Left forelimb (tissue), 1 donor: ENCODE measurements at places on chromosomes 13 and 19.

GRCh38 chr13:98293570-98294142 is 116.6 kb upstream of the RNF113B start:
- DNase-seq = no peak

GRCh38 chr19:54256250-54257115 is 590 bp downstream of the LILRB5 start:
- DNase-seq = peak; percentile 52

DNA sequence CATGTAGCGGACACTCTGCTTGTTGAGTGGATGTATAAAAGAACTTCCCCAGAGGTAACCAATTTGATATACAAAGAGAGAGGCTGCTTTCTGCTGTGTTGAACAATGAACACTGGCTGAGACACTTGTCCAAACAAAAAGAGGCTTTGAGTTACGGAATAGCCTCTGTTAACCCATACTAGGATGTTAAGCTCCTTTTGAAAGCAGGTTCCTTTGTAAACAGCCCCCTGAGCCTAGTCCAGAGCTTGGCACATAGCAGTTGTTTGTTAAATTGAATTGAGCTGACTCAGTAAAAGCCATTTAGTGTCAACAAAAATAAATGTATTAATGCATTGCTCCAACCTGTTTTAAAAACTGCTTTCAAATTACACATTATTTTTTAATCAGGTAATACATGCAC is 200.1 kb downstream of the MZT1 start:
- DNase-seq = no peak

- DNase-seq = no peak
These were observed 1227.1 kb downstream of the SLITRK1 start for GRCh38 chr13:82654861-82655855.

DNA sequence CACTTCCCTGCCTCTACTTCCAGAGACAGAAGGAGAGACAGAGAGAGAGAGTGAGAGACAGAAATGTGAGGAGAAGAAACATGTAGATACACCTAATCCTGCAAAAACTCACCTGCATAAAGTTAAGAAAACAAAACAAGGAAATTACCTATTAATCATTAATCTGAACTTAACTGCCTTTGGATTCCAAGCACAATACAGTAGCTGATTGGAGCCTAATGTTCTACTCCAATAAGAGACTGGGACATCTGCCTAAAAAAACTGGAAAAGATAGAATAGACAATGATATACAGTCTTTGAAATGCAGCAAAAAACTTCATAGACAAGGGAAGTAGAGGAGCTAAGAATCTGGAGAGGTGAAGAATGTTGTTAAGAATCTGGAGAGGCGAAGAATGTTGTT is 910.2 kb upstream of the SLC10A2 start:
- no peak for DNase-seq

DNA sequence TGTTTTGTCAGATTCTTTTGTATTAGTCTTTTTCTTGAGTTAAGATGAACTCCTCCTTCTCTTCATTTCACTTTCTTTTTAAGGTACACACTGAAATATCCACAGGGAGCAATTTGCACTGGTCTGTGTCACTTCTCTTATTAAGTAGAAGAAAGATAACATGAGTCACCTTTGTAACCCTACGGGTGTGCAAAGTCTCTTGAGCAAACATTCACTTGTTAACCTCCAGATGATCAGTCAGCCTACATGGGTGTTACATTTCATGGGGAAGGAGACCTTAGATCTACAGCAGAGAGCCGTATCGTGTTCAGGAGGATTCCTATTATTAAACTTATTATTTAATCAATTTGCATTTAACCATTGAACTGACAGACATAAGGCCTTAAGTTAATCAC is 5.1 kb downstream of the ZNF507 start:
- no peak for DNase-seq

GRCh38 chr19:31214086-31214485 is 135.2 kb downstream of the TSHZ3 start:
- no peak for DNase-seq
